T-helper 1 cell (primary cell): ENCODE measurements at places on chromosomes 6 and 20.
A peak's percentile ranks its signal among the peaks of the same experiment; 100 is the strongest.

GRCh38 chr6:72720464-72720863 lies 98.6 kb downstream of the KCNQ5 start:
- DNase-seq, result no peak

DNA sequence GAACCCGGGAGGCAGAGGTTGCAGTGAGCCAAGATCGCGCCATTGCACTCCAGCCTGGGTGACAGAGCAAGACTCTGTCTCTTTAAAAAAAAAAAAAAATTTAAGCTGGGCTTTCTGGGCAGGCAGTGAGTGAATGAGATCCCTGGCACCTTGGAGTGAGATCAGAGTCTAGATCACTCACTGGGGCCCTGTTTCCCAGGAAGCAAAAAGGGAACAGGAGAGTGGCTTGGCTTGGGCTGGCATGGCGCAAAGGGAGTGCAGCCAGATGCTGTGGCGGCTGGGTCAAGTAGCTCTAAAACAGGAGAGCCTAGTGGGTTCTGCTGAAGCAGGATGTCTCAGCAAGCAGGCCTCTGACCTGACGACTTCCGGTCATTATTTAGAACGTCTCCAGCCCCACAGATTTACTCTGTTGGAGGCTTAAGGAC lies 10.4 kb downstream of the PLCG1 start:
- DNase-seq, result no peak

- DNase-seq, result no peak
These were observed 60.0 kb upstream of the EZR start for GRCh38 chr6:158879180-158879579.

- DNase-seq, result no peak
These were observed 79.0 kb upstream of the OGFRL1 start for GRCh38 chr6:71209626-71210025.

DNA sequence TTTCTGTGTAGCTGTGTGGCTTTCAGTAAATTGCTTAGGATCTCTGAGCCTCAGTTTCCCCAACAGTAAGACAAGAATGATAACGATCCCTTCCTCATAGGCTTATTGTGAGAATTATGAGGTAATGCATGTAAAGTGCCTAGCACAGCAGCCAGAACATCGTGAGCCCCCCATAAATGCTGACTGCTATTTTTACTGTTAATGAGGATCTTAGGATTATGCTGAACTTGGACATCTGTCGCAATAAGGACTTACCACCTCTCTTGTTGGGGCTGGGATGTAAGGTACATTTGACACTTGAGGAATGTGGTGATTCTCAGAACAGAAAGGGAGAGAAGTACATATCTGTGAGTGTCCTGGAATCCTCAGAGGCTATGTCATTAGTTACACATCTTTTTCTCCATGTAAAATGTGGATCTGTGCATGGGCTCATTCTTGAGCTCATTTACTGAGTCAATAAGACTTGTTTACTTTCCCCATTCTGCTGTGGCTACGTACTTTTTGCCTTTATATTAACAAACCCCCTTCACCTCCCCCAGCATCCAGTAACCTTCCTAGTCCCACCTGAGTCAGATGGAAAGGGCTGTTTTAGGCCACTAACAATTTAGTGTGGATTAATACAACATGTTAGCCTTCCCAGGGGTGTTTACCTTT lies 64.4 kb upstream of the PLEKHG1 start:
- no peak for DNase-seq

DNA sequence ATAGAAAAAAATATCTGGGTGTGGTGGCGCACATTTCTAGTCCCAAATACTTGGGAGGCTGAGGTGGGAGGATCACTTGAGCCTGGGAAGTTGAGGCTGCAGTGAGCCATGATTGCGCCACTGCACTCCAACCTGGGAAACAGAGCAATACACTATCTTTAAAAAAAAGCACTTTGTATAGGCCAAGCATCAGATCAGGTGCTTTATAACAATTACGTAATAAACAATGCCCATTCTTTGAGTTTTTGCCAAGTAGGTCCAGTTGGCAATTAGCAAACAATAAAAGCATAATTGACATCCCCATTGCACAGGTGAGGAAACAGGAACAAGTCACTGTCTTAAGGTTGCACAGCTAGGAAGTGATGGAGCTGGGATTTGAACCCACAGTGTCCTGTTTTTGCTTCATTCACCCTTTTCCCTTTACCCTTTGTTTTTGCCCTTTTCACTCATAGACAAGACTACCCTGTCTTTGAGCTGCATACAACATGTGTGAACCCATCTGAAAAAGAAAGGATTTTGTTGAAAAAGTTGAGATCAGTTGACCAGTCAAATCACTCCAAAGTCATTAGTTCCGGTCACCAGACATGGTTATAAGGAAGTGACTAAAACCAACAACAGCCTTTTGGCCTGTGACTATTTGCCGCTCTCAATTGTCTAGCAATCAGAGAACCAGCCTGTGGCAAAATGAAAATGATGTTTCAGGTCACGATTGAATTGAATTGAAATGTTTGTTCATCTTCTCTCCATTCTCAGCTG lies 303.6 kb downstream of the TFAP2C start:
- no peak for DNase-seq

DNA sequence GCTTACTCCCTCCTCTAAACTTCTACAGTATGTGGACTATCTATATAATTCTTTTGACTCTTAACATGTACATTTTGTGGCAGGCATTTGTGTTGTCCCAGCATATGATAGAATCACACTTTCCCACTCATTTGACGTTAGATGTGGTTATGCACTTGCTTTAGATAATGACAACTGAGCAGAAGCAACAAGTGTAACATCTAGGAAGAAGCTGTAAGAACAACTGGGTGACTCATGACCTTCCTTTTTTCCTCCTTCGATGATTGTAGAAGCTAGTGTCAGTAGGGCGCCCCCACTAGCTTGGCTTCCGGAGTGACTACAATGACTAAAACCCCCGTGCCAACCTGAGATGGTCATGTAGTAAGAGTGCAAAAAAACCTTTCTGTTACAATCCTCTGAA lies 74.6 kb upstream of the CEP85L start:
- peak; percentile 32 for DNase-seq

DNA sequence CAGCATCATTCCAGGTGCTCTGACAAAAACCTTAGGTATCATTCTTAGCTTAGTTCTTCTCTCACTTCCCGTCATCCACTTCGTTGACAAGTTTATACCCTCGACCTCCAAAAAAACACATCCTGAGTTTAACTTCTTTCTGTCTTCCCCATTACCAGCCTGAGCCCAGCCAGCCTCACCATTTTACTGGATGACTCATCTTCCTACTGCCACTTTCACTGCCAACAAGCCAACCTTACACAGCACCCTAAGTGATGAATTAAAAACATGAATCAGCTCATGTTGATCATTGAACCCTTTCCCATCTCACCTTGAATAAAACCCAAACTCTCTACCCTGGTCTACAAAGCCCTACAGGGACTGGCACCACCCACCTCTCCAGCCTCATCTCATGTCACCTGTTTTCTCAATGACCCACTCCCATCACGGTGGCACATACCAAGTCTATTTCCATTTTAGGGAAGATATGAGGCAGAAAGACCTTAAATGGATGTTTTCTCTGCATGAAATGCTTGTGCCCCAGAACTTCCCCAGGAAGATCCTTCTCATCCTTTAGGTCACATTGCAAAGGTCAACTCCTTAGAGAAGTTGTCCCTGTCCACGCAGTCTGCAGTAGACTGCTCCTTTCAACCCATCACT lies 9.9 kb upstream of the UST start:
- no peak for DNase-seq
